ENCODE measurements at places on chromosomes 2 and 18. TPM values are rescaled to one million over a fixed set of nuclear protein-coding genes. Genes with fewer than 3 reads are reported as not detected.

DNA sequence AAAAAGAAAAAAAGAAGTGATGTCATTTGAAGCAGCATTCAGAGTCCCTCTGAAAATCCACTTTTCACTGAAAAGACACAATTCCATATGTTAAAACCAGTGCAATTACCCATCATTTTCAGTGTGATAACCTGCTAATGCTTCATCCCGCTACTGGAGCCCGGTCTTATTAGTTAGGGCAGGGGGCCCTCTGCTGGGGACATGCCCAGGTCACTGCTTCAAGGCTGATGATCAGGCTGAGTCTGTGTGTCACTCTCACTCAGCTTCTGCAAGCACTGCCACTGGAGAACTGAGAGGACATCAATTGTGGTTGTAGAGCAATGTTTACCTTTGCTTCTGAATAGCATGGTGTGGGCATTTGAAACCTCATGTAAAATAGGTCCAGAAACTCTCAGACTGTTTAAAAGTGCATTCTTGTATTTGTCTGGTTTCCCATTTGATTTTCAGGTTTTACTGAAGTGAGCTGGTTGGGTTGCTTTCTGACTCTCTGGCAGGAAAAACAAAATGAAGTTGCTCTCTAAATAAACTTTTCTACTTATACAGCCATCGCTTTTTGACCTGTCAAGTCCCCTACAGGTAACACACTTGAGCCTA, 49.2 kb upstream of the NXPH2 start:
- DNase-seq: peak; percentile 37

- peak; percentile 35 for DNase-seq
Observed at GRCh38 chr2:137888845-137889244, 75.4 kb upstream of the HNMT start.

DNA sequence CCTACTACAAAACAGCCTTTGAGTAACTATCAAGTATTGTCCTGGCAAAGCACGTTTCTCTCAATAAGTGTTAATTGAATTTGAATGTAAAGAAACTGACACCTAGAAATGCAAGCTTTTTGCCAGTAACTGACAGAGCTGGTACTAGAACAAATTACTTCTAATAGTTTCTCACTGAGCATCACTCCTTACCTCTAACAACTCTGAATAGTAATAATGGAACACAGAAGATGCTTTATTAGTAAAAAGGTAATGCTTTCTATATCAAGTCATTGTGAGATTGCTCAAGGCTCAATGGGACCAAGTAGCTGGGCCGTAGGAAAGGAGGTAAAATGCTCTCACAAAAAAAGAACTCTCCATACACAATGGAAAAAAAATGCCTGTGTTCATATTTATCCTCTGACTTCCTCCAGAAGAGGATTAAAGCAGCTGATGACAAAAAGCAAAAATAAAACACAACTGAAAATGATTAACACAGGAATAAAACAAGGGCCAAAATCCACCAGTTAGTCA, 11.8 kb downstream of the RASGRP3 start:
- no peak for DNase-seq

GRCh38 chr2:186595219-186595618, 5.4 kb downstream of the ITGAV start:
- DNase-seq: peak; percentile 40

DNA sequence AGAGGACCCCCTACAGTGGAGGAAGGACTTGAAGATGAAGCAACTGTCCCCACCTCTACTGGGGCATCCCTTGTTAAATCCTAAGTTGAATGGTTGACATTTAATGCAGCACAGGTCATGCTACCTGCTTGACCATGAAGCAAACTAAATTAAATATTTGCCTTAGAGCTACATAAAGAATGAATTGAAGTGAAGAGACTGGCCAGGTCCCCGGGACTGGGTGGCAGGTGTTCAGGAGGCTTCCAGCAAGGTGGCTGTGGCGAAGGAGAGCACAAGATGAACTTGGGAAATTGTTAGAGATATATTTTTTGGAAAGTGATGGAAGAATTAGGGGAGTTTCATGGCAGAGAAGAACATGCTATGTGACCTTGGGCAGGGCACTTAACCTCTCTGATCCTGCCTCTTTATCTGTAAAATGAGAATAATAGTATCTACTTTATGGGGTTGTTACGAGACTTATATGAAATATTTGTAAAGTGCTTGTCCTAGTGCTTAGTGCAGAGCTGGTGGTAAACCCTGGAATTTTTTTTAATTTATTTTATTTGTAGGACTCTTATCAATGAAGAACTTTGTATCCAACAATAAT, 37.3 kb downstream of the EFR3B start:
- no peak for DNase-seq

- no peak for DNase-seq
Observed at GRCh38 chr2:133417415-133417814, 150.8 kb downstream of the NCKAP5 start.

DNA sequence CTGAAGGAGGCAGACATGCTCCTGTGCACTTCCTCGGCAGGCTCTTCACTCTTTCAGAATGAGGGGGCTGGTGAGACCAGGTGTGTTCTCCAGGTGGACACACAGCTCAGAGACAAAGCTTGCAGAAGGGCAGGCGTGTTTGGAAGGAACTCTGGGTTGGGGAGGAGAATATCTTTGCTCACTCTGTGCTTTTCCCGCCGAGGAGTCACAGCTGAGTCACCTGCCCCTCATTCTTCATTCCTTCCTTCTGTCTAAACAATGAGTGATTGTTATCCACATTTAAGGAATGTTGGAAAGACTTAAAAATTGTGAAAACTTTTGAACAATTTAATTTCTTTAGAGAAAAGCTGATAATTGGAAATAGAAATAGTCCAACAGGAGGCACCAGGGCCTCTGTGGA, 126.3 kb upstream of the TPO start:
- DNase-seq: no peak

DNA sequence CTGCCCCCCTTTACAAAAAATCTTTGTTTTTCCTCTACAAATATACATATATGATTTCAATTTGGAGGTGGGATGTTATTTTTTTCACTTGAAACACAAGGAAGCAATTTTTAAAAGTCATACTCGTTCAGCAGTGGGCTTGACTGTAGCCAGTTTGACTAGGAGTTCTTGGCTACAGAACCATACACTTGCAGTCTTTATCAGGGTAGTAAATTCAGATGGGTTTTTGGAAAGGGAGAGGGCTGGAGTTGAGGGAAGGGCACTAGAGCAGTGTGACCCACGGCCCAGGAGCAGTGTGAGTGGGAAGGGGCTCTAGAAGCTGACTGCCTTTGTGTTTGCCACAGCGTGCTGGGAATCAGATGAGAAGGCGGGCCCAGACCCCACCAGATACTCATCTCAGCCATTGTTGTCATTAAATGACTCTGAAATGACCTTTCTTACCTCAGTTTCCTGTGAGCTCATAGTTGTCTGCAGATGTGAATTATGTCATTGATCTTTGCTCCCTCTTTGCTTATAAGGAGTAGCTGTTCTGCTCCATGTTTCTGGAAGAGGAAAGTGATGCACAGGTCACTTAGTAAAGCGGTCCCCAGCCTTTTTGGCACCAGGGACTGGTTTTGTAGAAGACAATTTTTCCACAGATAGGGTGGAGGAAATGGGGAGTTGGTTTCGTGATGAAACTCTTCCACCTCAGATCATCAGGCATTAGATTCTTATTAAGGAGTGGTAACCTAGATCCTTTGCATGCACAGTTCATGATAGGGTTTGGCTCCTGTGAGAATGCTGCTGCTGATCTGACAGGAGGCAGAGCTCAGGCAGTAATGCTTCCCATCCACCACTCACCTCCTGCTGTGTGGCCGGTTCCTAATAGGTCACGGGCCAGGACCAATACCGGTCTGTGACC, 116.8 kb downstream of the SPTBN1 start:
- no peak for DNase-seq

DNA sequence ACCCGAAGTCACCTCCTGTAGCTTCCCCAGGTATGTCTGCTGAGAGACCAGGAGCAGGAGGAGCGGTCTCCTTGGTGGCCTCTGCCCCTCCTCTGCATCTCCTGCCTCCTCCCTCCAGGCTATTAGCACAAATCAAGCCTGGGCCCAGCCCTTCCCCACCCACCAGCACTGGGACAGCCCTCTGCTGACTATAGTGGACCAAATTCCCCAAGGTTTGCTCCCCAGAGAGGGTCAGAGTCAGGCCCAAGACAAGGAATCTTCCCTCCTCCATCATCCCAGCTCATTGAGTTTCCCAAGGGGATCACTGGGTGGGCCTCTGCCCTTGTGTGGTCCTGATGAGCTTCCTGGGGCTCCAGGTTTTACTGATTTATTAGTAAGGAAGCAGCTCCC, 62.1 kb downstream of the EMILIN2 start:
- no peak for DNase-seq

GRCh38 chr18:46474487-46475389, 182.3 kb downstream of the LOXHD1 start:
- DNase-seq: no peak

DNA sequence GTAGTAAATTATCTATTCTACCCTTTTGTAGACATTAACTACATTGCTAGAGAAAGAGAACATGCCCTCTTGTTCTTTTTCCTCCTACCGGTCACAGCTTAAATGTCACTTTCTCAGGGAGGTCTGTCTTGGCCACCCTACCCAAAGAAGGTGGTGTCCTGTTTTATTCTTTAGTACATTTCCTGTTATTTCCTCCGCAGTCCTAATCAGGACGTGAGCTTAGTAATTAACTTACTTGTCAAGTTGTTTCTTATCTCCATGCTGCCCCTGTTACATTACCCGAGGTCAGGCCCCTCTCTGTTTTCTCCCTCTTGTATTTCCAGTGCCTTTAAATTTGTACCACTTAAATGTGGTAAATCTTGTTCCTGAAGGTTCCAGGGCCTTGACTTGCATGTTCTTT, 73.7 kb upstream of the RMDN2 start:
- DNase-seq: no peak

GRCh38 chr2:18057657-18058056, 179.2 kb downstream of the KCNS3 start:
- no peak for DNase-seq

DNA sequence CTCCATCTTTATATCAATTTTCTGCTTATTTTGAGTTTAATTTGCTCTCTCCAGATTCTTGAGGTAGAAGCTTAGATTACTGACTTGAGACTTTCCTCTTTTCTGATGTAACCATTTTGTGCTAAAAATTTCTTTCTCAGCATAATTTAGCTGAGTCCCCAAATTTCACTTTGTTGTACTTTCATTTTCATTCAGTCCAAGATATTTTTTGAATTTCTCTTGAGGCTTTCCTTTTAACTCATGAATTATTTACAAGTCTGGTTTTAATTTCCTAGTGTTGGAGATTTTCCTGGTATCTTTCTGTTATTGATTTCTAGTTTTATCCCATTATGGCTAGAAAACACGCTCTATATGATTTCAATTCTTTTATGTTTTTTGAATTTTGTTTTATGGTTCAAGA, 144.7 kb upstream of the PGAP1 start:
- DNase-seq: no peak

DNA sequence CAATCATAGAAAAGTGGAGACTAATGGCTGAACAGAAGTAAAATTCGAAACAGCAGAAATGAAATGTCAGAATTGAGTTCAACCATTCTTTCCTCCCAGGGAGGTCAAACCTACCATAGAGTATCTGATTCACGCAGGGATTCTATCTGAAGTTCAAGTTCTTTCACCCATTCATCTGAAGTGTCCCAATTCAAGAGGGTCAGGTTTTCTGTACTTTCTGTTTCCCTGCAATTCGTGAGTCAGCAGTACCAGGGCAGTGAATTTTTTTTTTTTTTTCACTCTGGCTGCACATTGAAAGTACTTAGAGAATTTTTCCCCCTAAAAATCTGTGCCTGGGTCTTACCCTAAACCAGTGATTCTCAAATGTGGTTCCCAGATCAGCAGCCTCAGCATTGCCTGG, 40.9 kb upstream of the CCDC88A start:
- DNase-seq: peak; percentile 12

DNA sequence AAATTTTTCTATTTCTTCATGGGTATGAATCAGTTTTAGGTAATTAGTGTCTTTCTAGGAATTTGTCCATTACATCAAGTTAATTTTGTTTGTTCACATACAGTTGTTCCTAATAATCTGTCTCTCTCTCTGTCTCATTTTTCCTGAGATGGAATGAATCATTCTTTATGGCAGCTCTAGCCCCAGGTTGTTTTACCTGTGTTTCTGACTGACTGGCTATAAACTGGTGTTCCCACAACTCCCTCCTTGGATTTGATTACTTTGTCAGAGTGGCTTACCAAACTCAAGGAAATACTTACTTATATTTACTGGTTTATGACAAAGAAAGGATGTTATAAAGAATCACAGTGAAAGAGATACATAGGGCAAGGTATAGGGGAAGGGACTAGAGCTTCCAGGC, 15.1 kb downstream of the ADNP2 start:
- no peak for DNase-seq

GRCh38 chr2:217517402-217517801, 485.4 kb downstream of the TNS1 start:
- peak; percentile 23 for DNase-seq

DNA sequence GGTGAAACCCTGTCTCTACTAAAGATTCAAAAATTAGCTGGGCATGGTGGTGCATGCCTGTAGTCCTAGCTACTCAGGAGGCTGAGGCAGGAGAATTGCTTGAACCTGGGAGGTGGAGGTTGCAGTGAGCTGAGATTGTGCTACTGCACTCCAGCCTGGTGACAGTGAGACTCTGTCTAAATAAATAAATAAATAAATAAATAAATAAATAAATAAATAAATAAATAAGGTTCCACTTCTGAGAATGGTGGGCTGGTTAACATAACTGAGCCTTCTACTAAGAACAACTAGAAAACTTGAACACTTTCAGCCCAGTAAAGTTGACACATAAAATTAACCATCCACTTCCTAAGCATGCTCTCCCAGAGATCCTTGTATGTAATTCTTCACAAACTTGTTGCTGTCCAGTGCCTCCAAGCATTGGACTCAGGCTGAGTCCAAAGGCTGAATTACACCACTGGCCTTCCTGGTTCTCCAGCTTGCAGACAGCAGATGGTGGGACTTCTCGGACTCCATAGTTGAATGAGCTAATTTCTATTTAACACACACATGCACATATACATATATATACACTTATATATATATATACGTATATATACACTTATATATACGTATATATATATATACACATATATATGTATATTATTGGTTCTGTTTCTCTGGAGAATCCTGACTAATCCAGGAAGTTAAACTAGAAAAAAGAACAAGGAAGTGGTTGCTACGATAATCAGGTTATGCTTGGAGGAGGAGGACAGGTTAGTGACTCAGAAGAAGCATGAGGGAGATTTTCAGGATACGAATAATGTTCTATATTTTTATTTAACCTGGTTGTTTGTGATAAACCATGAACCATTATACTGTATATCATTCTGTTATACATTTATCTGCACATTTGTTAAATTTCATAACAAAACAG, 348.8 kb downstream of the METTL4 start:
- DNase-seq: no peak

- DNase-seq: no peak
Observed at GRCh38 chr18:12658426-12659138, 675 bp upstream of the SPIRE1 start.

TCF23 gene
- not detected for total RNA-seq

ADAM23 gene
- total RNA-seq: 4.9 TPM

TUBB8B gene
- not detected for total RNA-seq

KRCC1 gene
- 55.8 TPM for total RNA-seq

TBR1 gene
- not detected for total RNA-seq

VAMP5 gene
- 153 TPM for total RNA-seq

EHD3 gene
- total RNA-seq: 5.0 TPM

NEB gene
- 1,145 TPM for total RNA-seq

Measured in myocyte (in vitro differentiated cells).